Cortex of kidney (tissue), 1 donor: ENCODE measurements at places on chromosomes 2 and 18.

DNA sequence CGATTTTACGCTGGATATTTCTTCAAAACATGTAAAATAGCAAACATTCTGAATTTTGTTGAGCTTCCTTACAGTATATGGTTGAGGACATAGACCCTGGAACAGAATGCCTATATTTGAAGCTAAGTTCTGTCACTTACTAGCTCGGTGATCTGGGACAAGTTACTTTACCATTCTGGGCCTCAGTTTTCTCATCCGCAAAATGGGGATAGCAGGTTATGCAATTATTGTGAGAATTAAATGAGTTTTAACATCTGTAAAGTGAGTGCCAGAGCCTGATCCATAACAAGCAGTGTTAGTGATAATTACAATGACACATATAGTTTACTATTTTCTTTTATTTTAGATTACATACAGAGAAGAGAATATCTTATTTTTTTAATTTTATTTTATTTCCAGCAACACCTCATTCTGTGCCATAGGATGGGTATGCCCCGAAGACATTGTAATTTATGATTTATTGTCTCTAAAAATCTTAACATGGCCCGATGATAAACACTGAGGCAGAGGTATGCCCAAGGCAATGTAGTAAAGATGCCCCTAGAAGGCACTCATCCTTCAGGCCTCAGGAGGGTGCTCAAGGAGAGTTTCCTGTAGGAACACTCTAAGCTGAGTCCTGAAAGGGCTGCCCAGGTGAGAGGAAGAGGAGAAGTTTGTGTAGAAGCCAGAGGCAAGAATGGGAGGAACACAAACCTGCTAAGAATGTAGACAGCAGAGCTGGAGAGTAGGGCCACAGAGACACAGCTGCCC lies 250.9 kb downstream of the BCL11A start:
- no peak for DNase-seq

- no peak for DNase-seq
Measured at GRCh38 chr18:36516726-36517125, 219.2 kb downstream of the FHOD3 start.

GRCh38 chr2:127423478-127423843 lies 5.2 kb downstream of the PROC start:
- no peak for DNase-seq

- DNase-seq: no peak
Measured at GRCh38 chr2:84991404-84992160, 20.6 kb downstream of the KCMF1 start.

DNA sequence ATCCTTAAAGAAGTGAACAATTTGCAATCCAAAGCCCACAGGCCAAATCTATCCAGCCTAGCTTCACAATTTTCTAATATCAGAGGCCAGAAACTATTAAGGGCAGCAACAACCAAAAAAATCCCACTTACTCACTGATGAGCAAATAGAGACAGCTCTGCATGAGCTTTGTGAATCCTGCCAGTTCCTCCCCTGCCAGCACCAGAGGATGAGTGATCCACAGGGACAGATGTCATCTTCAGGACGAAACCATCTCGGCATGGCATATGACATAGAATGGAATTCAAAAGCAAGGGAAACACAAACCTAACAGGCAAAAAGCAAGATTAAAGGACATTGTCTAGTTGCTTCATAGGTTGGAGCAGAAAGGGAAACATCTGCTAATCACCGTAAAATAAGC lies 2.2 kb upstream of the DSC2 start:
- no peak for DNase-seq
